ENCODE measurements at places on chromosomes 3 and 15.

DNA sequence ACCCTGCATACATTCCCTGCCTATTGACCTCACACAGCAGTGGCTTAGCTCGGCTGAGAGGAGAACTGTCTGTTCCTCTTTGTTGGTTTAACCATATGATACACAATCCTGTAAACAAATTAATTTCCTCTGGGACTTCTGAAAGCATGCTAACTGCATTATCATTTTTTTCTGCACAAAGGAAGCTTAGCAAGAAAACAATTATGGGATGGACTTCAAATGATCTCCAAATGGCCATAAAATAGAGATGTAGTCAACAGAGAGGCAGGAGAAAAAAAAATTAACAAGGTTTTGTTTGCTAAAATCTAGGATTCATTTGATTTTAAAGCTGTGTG, 14.4 kb upstream of the TMC3 start:
- ATAC-seq: no peak

GRCh38 chr3:166071-166470, 30.5 kb upstream of the CHL1 start:
- ATAC-seq: no peak

DNA sequence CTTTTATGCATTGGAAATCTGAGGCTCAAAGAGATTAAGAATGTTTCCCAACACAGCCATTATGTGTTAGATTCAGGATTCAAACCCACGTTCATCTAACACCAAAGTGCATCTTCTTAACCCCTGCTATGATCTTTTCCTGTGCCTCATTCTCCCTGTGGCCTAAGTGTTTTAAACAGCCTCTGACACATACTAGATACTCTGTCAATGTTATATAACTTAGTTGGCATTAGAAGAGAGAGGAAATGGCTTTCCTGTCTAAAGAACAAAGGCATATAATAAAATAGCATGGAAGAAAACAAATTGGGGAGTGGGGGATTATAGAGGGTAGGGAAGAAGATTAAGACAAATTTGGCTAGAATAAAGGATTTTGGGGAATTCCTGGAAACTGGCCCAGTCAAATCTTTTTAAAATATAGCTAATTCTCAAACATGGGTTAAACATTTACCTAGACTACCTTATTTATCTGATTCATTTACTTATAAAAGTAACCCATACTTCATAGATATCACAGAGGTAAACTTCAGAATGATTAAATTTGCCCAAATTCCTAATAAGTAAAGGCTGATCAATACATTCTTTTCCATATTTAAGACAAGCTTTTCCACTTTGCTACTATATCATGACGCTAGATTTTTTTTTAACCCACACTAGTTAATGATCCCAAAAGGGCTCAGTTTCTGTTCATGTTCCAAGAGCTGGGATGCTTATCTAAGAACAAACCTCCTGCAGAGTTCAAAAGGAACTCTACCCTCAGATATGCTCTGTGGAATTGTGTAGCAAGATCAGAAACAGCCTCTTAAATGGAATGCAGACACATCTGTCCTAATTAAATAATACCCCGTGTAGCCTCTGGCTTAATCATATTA, 122.9 kb upstream of the PTPRG start:
- ATAC-seq: no peak

DNA sequence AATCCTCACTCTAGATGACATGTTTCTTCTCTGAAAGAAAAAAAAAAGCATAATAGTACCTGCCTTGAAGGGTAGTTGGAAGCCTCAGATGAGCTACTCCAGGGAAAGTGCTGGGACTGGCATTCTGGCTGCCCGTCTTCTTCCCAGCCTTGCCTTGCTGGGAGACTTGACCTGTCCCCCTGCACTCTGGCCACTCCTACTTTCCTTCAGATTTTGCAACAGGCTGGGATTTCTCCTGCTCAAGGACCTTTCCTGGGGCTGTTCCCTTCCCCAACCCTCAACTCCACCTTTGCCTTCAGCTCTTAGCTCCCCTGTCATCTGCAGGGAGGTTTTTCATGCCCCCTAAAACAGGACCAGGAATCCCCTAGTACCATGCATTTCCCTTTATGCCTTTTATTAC, 609.9 kb upstream of the CFAP20DC start:
- ATAC-seq: no peak

DNA sequence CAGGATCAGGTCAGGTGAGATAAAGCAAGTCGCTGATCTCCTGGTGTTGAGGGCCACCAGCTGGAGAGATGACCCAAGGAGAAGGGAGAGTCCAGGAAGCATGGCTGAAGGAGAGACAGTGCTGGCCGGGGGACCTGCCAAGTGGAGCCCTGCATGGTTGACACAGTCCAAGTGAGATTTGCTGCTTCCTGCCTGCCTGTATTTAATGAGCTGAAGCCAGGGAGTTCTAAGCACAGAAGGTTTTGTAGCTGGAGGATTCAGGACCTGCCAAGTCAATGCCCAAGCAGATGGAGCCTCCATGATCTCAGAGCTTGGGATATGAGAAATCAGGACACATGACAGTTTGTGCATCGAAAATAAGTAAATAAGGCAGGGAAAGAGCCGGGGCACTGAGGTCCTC, 125.6 kb downstream of the SRGAP3 start:
- no peak for ATAC-seq

DNA sequence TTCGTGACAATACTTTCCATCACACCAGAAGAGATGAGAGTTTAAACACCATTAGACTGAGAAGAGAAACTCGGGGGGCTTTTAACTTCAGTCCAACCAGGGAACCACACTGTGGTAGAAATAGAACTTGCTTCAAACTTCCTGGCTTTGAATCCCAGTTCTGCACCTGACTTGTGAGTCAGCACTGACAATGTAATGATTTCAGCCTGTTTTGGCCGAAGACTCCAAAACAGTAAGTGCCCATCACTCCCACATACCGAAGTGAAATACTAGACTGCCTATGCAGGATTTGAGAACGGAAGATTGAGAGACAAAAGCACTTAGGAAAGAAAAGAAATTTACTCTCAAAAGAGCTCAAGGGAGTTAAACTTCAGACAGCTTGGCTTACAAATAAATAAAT, 27.0 kb downstream of the C2CD4B start:
- no peak for ATAC-seq

DNA sequence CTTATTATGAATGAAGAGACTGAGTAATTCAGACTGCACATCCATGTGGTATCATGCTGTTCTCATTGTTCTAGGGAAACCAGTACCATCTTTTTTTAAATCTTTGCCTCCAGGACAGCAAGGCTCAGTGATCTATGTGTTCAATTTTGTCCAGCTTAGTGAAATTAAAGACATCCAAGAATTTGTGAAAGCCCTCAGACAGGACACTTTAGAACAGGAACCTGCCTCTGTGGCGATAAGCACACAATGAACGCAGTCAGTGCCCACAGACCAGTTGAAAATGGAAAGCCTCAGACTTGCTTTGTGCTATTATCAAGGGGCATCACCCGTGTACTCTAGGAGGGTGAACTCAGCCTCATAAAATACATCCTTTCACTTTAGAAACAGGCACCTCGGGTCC, 20.1 kb downstream of the EID1 start:
- ATAC-seq: no peak

- ATAC-seq: no peak
Observed at GRCh38 chr3:66259566-66260255, 38.9 kb downstream of the SLC25A26 start.

DNA sequence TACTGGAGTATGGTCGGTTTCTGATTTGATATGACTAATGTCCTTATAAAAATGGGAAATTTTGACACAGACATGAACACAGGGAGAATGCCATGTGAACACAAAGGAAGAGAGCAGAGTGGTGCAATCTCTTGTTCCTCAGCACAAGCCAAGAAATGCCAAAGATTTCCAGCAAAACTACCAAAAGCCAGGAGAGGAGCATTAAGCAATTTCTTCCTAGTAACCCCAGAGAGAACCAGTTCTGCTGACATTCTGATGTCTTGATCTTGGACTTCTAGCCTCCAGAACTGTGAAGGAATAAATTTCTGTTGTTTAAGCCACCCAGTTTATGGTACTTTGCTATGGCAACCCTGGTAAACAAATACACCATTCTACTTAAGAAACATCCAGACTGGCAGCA, 227.8 kb upstream of the MRPL3 start:
- no peak for ATAC-seq

- no peak for ATAC-seq
Observed at GRCh38 chr3:50396502-50396901, 37.2 kb upstream of the TMEM115 start.

- no peak for ATAC-seq
Observed at GRCh38 chr15:98807262-98807661, 158.9 kb downstream of the IGF1R start.

DNA sequence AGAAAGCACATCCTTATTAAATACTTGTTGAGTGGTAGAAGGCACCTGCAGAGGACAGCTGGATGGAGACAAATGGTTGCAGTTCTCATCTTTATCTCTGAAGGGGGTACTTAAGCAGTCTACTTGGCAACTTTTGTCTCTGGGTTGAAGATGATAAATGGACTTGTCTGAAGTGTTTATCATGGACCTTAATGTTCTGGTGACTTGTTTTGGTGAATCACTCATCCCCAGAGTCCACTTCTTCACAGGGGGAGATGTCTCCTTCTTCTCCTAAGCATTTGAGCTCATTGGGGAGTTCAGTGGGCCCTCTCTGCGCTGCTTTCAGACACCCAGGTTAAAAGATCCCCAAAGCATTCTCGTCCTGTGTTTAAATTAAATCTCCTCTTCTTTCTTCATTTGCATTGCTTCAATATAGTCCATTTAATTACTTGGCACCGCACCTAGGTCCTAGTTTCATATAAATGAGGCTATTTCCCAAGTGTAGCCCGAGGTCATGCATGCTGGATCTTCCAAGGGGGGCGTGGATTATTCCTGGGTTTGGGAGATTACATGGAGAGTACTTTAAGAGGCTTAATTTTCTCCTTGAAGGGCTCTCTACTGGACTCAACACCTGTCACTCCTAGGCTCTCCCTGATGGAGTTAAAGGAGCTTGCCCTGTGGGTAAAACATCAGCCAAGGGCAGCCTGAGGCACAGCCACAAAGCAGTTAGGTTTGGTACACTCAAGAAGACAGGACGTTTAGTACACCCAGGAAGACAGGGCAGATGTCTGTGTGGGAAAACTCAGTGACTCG, 239.3 kb upstream of the C2CD4B start:
- ATAC-seq: no peak

- no peak for ATAC-seq
Observed at GRCh38 chr3:125132815-125133214, 77.0 kb upstream of the HEG1 start.
